Spinal cord (tissue), 10 donors: ENCODE measurements at places on chromosomes 6 and 20. TPM values are rescaled to one million over a fixed set of nuclear protein-coding genes. Genes with fewer than 3 reads are reported as not detected.

DNA sequence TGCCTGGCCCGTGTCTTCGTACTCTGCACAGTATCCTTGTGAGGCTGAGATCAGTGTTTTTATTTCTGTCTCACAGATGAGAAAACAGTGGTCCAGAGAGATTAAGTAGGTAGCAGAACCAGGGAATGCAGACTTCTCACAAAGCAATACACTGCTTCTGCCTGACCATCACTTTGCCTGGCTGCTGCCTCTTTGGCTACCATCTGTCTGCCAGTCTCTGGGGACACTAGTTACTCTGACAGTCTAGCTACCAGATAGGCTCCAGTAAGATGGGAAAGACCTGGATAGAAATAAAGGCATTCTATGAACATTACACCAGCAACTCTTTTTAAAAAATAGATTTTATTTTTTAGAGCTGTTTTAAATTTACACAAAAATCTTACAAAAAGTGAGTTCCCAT, 96.9 kb downstream of the PHACTR3 start:
- DNase-seq = no peak

DNA sequence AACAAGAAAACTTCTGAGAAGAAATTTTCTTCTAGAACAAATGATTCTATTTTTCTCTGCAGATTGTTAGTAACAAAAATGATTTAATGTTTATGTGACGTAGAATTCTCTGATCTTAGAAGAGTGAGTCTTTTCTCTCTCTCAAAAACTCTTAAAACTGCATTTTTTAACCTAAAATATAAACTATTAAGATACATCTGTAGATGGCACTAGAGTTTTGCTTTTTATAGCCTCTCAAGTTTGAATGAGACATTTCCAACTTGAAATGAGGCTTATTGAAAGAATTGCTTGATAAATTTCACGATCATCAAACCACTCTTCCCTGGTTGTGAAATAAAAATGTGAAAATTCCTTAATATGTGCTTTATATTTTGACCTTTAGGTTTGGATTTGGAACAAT, 53.8 kb downstream of the PHF3 start:
- DNase-seq = no peak

DNA sequence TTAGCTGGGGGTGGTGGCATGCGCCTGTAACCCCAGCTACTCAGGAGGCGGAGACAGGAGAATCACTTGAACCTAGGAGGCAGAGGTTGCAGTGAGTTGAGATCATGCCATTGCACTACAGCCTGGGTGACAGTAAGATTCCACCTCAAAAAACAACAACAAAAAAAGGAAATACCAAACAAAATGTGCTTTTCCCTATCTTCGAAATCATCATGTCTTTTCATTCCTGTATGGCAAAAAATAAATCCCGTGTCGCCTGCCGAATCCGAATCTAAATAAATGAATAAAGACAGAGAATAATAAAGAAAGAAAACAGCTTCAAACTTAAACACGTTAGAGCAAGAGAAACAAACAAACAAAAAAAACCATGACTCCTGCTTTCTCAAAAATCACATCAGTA, 11.8 kb downstream of the B4GALT5 start:
- DNase-seq = no peak

- no peak for DNase-seq
Observed at GRCh38 chr6:142384519-142385254, 82.9 kb downstream of the ADGRG6 start.

DNA sequence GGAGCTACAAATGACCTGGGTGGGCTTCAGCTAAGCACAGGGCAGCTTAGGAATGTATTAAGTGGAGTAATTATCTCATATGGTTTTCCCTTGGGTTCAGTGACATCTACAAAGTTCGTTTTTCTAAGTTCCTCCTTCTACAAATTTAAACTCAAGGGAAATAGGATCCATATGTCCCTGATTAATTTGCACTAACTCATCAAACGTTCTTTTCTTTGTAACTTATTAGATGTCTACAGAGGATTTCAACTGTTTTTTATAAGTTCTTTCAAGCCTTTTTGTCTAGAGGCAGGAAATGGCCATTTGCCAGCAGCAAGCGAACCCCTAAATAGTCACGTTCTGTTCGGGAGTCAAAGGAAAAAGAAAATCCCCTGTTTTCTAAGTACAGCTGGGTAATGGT, 1060.3 kb downstream of the KIF16B start:
- DNase-seq = no peak

GRCh38 chr6:121826156-121826810, 390.8 kb downstream of the GJA1 start:
- DNase-seq = no peak

DNA sequence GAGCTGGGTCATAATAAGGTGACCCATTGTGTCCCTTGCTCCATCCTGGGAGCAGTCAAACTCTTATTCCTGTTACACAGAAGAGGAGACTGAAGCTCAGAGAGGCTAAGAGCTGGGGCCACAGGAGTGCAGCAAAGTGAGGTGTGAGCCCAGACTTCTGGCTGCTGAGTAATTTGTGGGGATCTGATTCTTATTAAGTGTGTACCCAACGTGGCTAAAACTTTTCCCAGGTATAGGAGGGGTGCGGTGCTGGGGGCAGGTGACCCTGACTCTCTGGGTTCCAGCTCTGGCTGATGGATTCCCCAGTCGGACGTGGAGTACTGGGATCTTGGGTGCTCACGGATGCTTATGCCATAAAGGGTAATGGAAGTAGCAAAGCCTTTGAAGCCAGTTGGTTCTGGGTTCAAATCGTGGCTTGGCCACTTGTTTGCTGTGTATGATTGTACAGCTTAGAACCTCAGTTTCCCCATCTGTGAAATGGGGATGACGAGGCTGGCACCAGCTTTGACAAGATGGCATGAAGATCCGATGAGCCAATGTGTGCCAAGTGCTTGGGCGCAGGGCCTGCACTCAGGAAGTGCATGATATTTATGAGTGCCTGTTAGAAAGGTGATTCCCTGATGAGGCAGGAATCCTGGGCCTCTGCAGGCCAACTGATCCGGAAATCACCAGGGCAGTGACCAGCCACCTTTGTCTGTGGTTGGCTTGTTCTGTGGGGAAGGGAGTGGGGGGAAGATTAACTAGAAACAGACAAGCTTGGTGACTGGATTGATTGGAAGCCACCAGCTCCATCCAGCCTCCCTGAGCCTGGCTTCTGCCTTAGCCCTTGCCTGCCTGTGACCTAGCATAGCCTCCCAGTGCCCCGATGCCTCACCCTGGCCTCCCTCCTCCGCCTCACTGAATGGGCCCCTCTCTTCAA, 6.0 kb downstream of the SRC start:
- no peak for DNase-seq

DNA sequence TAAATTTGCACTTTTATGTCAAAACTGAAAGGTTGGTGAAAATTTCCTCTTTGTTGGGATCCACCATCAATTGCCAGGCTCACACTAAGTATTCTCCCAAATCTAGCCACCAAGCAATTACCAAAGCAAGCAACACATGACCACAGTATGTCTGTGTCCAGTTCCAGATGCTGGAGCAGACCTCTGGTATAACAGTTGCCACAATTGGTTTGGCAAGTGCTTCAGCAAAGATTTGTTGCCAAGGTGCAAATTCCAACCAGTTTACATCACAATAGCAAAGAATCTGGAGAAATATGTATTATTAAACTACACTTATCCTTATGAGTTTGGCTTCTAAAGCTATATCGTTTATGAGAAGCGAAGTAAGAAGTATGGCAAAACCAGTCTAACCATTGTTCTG, 6.4 kb downstream of the GTF2H5 start:
- DNase-seq = no peak

GRCh38 chr6:165184192-165184979, 125.0 kb downstream of the C6orf118 start:
- DNase-seq = no peak

DNA sequence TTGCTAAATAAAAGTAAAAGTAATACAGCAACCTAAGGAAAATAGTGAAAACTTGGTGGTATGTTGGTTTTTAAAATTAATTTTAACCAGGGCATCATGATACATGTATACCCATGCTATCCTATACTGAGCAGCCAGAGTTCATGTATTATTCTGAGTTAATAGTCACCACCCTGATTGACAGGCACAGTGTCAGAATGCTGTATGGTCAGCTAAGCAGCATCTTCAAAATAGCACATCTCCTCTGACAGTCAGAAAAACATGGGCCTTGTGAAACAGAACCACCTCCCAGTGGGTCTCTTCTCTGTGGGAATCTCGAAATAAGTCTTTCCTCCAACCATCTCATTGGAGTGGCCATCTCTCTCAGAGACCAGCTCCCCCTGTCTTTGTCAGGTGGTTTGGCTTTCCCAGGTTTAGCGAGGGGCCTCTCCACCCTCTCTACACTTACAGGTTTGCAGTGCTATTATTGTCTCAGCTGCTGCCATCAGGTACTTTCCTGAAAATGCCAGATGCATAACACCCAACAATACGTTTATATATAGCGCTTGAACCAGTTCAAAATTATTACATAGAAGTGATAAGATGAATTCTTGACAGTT, 47.1 kb upstream of the RNF8 start:
- no peak for DNase-seq

DNA sequence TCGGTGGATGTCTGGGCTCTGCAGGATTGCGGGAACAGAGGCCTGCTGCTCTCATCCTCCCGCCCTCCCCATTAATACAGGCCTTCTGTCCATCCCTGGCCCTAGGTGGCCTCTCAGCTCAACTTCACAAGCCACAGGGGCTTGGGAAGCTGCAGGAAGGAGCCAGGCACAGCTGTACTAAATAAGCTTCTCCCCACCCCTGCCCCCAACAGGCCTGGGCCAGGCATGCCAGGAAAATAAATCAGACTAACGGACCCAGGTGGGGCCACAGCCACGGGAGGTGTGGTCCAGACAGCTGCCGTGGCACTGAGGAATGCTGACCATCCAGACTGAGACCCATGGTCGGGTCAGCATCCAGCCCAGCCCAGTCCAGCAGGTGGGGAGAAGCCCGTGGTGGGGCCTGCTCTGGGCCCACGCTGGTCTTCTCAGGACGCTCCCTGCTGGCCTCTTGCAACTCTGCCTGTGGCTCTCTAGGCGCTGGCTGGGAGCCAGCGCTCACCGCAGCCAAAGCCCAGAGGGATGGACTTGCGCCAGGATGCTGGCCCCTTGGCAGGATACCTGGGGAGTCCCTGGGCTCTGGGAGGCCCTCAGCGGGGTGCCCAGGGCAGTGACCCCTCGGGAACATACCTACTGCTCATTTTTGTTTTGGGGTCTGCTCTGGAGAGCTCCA, 8.6 kb upstream of the YTHDF1 start:
- no peak for DNase-seq

DNA sequence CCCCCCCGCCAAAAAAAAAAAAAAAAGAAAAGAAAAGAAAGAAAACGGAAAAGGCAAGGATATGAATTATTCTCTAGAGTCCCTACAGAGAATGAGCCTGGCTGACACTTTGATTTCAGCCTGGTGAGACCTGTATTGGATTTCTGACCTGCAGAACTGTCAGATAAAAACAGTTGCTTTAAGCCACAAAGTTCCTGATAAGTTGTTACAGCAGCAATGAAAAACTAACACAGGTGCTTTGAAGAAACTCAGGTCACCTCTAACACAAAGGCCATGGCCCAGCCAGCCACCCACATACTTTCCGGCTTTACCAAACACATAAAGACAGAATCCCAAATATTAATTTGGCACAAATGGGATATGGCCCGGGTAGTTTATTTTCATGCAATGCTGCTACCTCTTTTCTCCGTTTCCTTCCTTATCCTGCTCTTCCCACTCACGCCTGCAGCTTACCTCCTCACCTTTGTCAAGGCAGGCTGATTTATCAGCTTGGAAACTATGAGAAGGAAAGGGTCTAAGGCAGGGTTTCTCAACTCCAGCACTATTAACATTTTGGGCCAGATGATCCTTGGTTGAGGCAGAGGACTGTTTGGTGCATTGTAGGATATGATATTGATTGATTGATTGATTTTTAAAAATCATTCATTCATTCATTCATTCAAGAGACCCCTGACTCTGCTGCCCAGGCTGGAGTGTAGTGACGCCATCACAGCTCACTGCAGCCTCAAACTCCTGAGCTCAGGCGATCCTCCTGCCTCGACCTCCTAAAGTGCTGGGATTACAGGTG, 88.1 kb downstream of the ATXN1 start:
- no peak for DNase-seq

GRCh38 chr20:60589623-60590022, 631.4 kb downstream of the CDH26 start:
- no peak for DNase-seq

GRCh38 chr6:142700671-142701312, 244.2 kb downstream of the HIVEP2 start:
- DNase-seq = no peak

GRCh38 chr20:18364768-18365167, 76.4 kb downstream of the ZNF133 start:
- DNase-seq = no peak

GRCh38 chr20:35135867-35136586, 11.1 kb downstream of the EDEM2 start:
- no peak for DNase-seq

DNA sequence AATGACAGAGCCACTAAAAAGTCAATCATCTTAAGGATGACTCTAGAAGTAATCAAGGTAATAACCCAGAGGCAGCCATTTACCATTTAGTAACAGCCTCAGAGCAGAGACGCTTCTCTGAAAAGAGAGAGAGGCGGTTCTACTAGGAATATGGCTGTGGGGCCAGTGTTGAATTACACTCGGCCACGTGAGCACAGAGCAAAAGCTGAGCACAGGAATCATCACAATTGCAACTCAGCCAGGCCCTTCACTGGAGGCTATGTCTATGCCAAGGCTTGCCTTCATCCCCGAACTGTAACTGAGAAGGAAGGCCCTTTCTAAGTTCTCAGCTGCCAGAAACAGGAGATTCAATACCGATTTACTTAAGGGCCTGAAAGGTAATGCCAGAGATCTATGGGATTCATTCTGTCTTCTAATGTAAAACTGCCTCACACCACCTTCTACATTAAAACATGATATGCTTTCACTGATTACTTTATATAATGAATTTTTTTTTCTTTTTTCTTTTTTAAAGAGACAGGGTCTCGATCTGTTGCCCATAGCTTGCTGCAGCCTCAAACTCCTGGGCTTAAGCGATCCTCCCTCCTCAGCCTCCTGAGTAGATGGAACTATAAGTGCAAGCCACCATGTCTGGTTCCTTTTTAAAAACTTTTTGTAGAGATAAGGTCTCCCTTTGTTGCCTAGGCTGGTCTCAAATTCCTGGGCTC, 67.6 kb downstream of the NUDT3 start:
- no peak for DNase-seq

GRCh38 chr20:19833395-19833794, 75.3 kb downstream of the RIN2 start:
- DNase-seq = no peak

- no peak for DNase-seq
Observed at GRCh38 chr6:149410557-149410956, 10.5 kb downstream of the SUMO4 start.

- no peak for DNase-seq
Observed at GRCh38 chr6:166781331-166781730, 154.3 kb upstream of the RPS6KA2 start.

Gene TCF21
- not detected for total RNA-seq

Gene C20orf204
- 1.2 TPM for total RNA-seq

Gene DDO
- total RNA-seq = 0.44 TPM

Gene TTLL9
- 5.1 TPM for total RNA-seq

Gene XKR7
- total RNA-seq = 3.7 TPM

Gene ZNF165
- 1.7 TPM for total RNA-seq

Gene ULBP1
- total RNA-seq = 0.20 TPM

Gene GSTA2
- not detected for total RNA-seq

Gene NPBWR2
- not detected for total RNA-seq

Gene BPIFA1
- not detected for total RNA-seq
